Stimulated activated CD4-positive, alpha-beta T cell treated with anti-CD3 and anti-CD28 coated beads, Interleukin-4, amount 100 ng/mL, for 24 hours (primary cell): ENCODE measurements at places on chromosomes 3 and 15.

DNA sequence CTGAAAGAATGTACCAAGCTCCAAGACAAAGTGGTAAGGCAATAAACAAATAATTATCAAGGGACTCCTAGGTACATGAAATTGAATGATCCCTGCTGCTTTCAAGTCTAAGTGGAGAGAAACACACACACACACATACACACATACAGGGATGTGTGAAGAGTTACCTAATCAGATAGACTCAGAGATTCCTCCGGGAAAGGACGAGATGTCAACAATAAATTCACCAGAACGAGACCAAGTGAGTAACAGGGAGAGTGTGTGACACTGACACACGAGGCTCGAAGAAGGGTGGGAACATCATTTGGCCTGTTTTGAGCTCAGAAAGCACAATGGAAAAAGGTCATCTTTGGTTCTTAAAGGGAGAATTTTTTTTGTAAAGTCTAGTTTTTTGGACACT is 13.4 kb downstream of the LRIG1 start:
- no peak for DNase-seq

DNA sequence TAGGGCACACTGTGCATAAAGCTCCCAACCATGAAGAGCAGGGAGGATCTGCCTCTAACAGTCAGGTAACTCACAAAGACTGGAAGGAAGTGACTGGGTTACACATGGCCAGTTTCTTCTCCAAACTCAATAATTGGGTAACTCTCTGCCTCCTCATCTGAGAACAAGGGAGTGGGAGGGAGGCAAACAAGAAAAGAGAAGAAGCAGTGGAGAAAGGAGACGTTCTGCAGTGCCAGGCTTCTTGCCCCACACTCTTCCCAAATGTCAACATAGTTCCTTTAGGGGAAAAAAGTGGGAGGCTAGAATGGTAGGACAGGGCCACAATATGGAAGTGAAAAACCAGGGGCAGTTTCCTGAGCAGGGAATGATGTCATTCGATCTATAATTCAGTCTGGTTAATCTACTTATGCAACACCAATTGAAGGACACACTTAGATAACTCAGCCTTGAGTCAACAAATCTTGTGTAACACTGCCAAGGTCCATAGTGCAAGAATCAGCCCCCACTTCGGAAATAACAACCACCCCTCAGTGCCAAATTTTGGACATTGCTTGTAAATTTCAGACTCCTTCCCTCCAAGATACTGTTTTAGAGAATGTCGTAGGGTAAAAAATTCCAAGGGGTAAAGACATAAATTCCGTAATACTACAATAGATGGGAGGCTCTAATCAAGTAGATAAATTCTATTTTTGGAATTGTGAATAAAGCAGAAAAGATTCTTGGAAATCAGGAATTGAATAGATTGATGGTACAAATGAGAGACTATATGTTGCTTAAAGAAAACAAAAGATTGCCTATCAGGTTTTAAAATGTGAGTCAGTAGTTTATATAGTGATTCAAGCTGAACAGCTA is 143.0 kb downstream of the LPP start:
- DNase-seq: no peak

DNA sequence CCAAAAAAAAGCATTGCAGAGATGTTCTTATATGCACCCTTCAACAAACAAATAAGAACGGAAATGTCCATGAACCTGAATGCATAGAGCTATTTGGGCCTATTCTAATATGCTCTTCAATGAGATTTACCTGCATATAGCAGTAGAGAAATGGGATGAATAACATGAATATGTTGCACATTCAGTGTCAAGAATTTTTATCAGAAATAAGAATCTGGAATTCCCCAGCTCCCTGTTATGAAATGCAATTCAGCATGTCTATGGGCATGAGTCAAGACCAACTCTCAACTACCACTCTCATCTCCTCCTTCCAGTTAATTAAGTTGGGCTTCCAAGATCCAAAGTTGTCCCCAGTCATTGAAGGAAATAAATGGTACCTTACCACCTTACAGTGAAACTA is 133.7 kb upstream of the ALCAM start:
- DNase-seq: no peak

GRCh38 chr3:7306901-7307300 is 446.0 kb downstream of the GRM7 start:
- no peak for DNase-seq

- DNase-seq: no peak
Observed at GRCh38 chr15:40847223-40847961, 3.5 kb downstream of the SPINT1 start.
